LNCaP clone FGC (cell line): ENCODE measurements at places on chromosomes 5 and 9.

DNA sequence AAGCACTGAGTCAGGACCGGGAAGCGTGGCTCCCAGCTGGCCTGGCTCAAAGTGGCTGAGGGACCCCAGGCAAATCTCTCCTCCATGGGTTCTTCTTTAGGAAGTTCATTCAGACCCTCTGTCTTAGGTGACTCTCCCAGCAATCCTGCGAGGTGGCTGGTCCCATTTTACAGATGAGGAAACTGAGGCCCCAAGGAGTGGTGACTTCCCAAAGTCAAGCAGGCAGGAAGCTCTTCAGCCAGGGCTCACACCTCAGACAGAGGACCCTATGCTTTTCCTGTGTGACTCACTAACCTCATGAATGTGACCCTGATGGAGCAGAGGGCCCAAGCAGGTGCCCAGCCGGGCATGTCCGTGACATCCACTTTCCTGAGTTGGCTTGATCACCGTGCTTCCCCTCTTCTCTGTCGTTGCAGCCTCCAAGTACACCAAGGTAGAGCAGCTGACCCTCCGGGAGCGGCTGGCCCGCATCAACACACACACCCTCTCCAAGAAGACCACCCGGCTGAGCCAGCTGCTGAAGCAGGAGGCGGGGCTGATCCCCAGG lies 36.5 kb downstream of the ARHGEF37 start:
- no peak for DNase-seq

- no peak for DNase-seq
These were observed 14.0 kb upstream of the GPR151 start for GRCh38 chr5:146529984-146530383.

- no peak for DNase-seq
These were observed 58.4 kb downstream of the DAPK1 start for GRCh38 chr9:87556039-87556438.

GRCh38 chr5:56594792-56595191 lies 220.6 kb upstream of the MAP3K1 start:
- no peak for DNase-seq

- no peak for DNase-seq
These were observed 6.7 kb downstream of the ADRB2 start for GRCh38 chr5:148833122-148833521.

- no peak for DNase-seq
These were observed 35.1 kb downstream of the ADRA1B start for GRCh38 chr5:159951387-159951786.

DNA sequence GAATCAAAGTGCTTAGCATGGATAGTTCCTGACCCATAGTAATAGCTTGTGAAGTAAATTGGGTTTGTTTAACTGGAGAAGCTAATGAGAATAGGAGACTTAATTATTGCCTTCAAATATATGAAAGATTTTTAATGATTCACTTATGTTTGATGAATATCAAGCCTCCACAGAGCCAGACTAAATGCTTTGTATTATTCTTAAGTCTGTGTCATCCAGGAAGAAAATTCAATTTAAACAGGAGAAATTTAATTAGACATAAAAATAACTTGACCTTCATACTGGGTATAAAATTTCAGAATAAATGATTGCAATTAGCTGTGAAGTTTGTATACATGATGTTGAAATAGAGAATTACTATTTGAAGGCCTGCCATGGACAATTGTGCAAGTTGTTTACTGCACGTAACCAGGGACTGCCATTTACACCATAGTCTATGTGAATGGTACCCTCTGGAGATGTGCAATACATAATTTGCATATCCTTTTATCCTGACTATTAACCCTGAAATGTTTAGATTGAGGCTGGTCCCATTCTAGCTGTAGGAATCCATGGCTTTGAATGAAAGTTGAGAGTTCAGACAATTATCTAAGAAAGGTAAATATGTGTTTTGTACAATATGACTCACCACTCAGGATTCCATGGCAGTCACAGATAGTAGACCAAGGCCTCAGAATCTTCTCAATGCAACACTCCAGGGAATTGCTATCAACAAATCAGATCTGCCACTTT lies 133.5 kb upstream of the IL12B start:
- DNase-seq = no peak

DNA sequence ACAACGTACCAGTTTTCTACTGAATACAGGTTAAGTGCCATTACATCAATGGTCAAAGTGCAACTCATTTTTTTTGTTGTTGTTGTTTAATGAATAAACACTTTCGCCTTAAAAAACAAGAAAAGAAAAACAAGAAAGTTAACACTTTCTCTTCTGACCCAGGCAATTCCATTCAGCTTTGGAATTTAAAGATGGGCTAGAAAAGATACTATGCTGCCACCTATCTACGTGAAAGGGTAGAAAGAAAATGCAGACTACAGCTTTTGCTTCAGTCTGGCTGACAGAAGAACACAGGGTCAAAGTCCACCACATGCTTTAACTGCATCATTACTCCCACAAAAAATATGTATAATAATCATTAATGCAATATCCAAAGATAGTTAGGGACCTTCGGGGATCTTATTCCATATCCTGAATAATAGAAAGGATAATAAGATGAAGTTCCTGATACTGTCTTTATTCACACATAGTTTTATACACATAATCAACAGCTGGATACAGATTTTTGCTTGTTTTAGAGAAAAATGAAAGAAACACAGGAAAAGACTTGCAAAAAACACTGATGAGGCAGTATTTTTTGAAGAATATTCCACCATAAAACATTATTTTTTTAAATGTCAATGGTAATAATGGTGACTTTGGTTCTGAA lies 40.4 kb downstream of the ZDHHC21 start:
- DNase-seq = no peak

- DNase-seq = no peak
These were observed 201.9 kb downstream of the ARHGAP26 start for GRCh38 chr5:142972064-142972570.

DNA sequence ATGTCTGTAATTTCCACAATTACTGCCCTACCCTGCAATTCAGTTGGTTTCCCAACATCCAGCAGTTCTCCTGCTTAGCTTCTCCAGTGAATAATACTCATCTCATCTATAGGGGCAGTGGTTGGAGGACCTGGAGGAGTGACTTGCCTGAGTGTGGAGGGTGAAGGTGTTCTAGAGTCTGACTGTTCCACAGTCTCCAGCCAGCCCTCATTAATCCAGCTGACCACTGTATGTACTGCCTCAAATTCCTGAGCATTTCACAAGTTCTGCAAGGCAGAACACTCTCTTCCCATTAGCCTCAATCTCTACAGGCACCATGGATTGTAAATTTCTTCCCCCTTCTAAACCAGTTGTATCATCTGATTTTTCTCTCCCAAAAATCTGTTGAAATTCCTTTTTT lies 147.4 kb upstream of the NFIL3 start:
- DNase-seq = no peak

DNA sequence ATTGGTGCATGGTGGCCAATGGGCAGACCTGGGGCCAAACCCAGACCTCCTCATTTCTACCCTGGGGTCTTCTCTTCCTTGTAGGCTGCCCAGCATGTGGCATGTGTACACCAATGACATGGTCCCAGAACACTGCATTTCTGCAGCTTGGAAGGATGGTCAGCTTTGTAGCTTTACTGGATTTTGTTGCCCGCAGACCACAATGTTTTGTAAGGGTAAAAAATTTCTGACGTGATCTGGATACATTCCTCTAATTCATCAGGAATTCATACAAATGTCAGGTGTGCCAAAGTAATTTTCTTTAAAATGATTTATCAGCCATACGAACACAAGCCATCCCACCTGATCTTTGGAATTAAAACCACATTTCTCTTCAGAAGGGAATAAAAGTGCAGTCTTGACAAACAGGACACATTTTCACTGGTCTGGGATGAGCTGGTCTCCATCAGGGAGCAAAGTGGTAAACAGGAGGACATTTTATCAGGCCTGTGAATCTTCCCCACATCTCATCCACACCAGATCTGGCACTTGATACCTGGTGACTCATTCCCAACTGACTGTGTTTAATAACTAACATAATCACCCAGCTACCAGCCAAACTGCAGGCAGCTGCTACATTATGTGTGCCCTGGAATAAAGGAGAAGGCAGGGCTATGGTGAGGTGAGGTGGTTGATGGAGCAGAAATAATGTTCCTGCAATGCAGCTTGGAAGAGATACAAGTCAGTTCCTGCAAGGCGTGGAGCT lies 103.9 kb downstream of the SPOCK1 start:
- DNase-seq = peak; percentile 17

GRCh38 chr5:138458384-138458783 lies 6.9 kb upstream of the EGR1 start:
- no peak for DNase-seq

DNA sequence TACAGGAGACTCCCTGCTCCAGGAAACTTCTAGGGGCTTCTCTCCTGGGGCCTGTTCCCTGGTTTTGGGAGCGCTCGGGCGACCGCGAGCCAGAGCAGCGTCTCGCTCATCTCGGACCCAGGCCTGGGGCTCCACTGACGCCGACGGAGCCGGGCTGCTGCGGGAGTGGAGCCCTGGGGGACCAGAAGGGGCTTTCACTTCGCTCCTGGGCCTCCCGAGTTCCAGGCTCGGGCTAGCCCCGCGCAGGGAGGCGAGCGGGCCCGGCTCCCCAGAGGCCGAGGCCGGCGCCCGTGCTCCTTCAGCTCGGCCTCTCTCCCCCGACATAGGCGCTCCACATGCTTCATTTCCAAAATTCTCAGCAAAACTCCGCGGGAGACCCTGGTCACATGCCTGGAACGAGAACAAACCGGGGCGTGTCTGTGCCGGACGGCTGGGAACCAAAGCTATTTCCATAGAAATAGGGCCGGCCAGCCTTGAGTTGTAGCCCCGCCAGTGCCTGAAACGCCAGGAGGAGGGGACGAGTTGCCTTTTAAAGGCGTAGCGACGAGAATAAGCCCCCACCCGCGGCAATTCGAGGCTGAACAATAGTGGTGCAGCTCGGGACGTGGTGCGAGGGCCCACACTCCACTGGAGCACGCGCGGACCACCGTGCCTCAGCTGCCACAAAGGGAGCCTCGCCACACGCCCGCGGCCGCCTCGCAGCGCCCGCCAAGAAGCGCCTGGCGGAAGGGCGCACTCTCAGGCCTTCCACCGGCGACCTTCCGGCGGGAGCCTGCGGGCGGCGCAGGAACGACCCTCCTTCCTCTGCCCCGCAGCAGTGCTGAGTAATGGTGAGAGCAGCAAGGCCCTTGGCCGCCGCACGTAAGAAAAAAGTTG lies 1.1 kb upstream of the G3BP1 start:
- no peak for DNase-seq

DNA sequence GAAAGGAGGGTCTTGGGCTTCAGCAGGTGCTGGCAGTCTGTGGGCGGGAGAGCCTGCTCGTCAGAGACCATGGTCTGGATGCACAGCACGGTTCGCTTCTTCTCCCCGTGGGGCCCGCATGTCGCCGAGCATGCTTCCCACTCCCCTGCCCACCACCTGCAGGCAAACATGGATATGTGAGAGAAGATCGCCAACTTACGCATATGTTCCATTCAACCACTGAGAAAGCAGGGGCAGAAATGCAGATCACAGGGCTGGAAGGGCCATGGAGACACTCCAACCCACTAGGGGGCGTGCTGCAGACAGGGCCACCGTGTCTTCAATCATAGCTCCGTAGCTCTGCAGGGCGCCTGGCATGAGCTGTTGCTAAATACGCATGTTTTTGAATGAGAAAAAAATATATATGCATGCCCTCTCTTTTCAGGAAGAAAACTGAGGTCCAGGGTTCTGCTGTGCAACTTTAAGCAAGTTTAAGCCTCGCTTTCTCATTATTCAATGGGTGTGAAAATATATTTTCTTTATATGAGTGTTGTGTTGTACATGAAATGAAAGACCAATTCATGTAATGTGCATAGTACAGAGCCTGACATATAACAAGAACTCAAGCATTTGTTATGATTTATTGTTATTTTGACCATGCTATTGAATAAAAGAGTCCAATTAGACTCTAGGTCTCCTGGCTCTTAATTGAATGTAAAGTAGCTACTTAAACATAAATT lies 148.0 kb downstream of the TARS1 start:
- no peak for DNase-seq

GRCh38 chr9:127088724-127089615 lies 33.5 kb downstream of the ANGPTL2 start:
- DNase-seq = no peak

DNA sequence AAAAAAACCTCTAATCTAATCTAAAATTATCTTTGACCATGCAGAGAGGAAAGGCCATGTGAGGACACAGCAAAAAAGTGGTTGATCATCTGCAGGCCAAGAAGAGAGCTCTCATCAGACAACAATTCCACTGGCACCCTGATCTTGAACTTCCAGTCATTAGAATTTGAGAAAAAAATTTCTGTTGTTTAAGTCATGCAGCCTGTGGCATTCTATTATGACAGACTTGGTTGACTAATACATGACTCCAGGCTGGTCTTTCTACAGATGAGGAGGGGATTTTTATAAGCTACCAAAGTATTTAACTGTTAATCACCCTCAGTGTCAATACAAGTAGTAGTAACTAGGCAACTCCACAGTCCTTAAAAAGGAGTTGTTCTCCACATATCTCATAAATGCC lies 358.5 kb upstream of the RGMB start:
- no peak for DNase-seq

- no peak for DNase-seq
These were observed 703.0 kb upstream of the NUDT12 start for GRCh38 chr5:104265531-104266140.
